ENCODE measurements at places on chromosomes 12 and 14.

GRCh38 chr12:65300679-65301349 lies 22.3 kb downstream of the MSRB3 start:
- DNase-seq: no peak

DNA sequence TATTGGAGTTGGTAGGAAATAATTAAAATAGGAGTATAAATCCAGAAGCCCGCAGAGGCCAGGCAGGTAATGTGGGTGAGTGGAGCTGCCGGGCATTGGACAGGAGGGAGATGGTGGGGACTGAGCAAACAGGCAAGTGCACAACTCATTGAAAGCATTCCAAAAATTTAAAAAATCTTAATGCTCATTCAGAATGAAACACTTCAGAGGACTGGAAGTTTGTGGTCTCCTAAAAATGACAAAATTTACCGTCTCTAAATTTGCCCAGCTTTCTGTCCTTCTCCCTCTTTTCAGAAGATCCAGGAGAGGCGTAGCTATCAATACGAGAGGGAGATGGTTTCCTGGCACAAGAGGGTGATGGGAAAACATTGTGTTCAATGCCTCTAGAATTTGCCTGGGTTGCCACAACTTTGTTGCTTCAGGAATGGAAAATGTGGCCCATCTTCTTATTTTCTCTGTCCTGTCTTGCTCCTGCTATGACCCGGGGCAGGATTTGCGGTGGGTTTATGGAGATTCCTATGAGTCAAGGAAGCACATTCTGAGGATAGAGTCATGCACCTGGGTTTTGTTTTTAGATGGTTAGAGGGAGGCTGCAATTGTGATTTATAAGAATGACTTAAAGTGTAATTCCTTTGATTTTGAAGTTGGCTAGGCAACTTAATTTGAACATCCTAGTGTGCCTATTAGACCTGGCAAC lies 72.2 kb downstream of the BORCS5 start:
- no peak for DNase-seq

GRCh38 chr12:104763168-104763805 lies 194.8 kb downstream of the SLC41A2 start:
- DNase-seq: no peak

GRCh38 chr12:92030618-92031017 lies 115.0 kb downstream of the BTG1 start:
- no peak for DNase-seq

DNA sequence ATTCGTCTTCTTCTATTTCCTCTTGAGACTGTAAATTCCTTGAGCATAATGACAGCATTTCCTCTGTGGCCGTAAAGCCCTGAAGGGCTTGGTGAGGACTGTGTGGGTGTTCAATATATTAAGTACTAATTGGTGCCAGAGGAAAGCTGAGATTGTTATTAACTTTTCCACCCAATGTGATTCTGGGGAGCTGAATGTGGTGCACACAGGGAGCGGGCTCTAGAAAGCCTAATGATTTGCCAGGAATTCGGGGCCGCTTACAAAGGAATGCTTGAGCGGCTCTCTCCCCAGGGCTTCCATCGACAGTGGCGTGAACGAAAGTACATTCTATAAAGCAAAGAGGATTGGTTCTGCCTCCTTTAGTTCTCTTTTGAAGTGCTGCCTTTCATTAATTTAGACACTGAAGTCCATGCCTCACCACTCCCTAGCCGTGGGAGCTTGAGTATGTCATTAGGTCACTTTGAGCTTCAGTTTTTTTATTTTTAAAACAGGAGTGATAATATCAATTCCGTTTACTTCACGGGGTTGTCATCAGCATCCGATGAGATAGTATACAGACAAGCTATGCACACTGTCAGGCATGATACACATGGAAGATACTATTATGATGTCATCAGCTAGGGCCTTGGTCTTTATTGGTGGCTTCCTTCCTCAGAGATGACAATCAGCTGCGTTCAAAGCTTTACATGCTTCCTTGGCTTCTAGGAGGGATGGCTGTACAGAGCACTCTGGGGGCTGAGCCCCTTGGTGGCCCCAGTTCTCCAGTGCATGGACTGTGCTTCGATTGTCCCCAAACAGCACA lies 11.0 kb upstream of the GSG1 start:
- DNase-seq: no peak

DNA sequence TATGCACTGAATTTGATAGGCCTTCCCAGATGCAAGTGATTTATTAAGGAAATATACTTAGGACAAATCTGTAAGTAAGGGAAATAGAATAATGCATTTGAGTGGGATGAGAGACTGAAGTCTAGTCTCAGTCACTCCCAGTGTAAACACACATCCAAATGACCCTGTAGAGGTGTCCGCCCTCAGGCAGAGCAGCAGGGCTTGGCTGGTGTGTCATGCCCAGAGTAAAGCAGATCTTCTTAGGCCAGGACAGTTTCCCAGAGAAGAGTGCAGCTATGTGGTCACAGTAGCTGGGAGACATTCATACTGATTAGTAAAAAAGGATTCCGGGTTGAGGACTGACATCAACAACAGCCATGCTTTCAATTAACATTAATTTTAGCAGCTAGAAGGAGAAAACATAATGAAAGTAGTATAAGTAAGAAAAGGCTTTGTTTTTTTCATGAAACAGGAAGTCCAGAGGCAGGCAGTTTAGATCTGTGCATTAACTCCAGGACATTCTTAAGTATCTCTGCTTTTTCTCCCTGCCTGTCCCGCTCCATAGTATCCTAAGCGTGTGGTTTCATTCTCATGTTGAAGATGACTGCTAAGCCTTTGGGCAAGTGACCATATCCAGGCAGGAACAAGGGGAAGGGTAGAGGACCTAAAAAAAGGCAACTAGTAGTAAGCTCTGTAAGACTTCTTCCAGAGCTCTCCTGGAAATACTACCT lies 35.7 kb downstream of the CNTN1 start:
- DNase-seq: no peak

DNA sequence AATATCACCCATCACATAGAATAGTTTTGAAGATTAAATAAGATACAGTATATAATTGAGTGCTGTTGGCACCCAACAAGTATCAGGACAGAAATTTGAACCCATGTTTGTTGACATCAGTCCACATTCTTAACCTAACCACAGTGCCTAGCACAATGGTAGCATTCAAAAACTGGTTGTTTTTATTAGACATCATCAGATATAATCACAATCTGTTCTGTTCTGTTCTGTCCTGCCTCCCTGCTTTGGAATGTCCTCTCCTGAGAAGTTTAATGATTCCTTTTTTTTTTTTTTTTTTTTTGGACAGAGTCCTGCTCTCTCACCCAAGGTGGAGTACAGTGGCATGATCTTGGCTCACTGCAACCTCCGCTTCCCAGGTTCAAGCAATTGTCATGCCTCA lies 476.6 kb downstream of the RMST start:
- no peak for DNase-seq

- DNase-seq: no peak
Measured at GRCh38 chr14:63938198-63939005, 85.6 kb downstream of the SYNE2 start.

GRCh38 chr12:131371401-131372170 lies 339.3 kb upstream of the SFSWAP start:
- no peak for DNase-seq

- peak; percentile 73 for DNase-seq
Measured at GRCh38 chr12:125185740-125186470, 120.7 kb downstream of the AACS start.

GRCh38 chr14:39367387-39367751 lies 64.9 kb downstream of the FBXO33 start:
- DNase-seq: no peak

DNA sequence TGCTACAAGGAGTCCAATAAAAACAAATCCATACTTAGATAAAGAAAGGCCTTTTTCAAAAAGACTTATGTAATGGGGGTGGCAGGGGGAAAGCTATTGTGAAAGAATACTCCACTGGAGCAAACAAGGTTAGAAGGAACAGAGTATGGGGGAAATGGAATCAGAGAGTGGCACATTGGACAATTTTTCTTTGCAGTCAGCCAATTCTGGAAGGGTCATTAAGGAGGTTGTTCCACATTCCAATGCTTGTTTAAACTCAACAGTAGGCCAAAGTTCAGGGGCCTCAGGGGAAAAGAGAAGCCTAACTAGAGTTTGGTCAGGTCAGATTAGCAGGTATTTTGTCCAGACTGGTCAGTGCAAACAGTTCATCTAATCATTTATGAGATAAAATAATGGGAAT lies 105.2 kb upstream of the RESF1 start:
- DNase-seq: no peak

GRCh38 chr12:8226355-8226754 lies 1.1 kb downstream of the FAM90A1 start:
- no peak for DNase-seq

GRCh38 chr12:124361074-124361970 lies 66.4 kb downstream of the RFLNA start:
- no peak for DNase-seq

Data from hippocampal formation (tissue), 2 donors.